Activated CD4-positive, CD25-positive, alpha-beta regulatory T cell (primary cell): ENCODE measurements at places on chromosomes 6 and 20.

DNA sequence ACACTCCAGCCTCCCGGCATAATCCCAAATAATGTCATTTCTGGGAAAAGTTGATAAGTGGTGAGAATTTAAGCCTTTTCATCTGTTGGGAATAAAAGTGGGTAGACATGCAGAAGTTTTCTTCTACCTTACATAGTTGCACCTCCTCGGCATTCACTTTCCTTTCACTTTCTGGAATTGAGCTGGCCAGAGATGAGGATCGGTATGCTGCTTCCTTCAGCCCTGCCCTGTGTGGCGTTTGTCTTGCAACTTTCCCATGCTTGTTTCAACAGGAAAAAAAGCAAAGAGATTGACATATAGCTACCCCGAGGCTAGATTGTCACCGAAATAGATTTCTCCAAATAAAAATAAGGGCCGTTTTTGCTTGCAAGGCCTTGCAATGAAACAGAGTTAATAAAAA lies 65.8 kb upstream of the JAG1 start:
- DNase-seq = no peak

- no peak for DNase-seq
These were observed 51.5 kb downstream of the CTCFL start for GRCh38 chr20:57473246-57474048.

- DNase-seq = no peak
These were observed 2.1 kb downstream of the FKBP1C start for GRCh38 chr6:63213325-63213724.

GRCh38 chr6:150347845-150348244 lies 21.0 kb upstream of the IYD start:
- no peak for DNase-seq

- no peak for DNase-seq
These were observed 58.9 kb upstream of the TRAF3IP2 start for GRCh38 chr6:111664565-111665030.

DNA sequence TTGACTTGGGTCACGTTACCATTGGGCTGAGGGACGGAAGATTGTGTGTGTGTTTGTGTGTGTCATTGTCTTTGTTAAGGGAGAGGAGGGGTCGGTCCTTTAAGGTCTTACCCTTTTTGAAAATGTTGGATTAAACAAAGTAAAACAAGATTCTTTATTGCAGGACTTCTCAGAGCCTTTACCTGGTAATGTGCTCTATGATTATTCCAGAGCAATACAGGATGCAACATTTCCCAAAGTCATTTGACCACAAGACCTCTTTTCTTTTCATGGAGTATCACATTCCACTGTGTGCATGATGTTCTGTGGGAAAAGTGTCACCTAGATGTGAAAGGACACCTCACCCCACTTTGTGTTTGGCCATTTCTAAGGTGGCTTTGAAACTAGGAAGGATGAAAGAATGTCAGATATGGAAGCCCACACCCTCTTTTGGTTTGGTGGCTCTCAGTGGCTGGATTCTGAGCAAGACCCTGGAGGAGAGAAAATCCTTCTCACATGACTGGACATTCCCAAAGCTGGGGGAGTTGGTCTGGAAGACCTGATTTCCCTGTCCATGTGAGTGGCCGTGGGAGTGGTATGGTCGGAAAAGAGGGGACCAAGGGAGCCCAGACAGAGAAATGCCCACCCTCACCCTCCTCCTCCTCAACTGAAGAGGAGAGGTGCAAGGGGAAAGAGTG lies 18.2 kb upstream of the ZNF831 start:
- DNase-seq = no peak

DNA sequence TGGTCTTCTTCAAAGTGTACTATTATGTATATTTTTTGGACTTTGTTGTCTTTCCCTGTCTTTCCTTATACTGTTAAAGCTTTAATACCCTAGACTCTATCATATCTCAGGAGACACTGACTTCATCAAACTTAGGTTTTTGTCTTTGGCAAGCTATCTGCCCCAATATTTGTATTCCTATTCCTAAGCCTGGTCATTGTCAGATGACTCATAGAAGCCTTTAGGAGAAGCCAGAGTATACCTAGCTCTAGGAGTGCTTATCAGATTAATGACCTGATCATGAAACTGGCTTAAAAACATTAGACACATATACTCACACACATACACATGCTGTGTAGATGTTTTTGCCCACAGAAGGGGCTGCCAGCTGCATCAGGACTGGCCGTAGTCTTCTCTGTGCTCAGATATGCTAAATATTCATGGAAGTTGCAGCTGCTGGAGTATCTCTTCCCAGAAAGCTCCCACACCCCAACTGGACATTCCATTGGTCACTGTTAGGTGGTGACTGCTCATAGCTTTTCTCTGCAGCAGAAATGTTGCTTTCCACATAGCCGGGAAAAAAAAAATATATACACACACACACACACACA lies 102.0 kb downstream of the ANKS1A start:
- DNase-seq = no peak

DNA sequence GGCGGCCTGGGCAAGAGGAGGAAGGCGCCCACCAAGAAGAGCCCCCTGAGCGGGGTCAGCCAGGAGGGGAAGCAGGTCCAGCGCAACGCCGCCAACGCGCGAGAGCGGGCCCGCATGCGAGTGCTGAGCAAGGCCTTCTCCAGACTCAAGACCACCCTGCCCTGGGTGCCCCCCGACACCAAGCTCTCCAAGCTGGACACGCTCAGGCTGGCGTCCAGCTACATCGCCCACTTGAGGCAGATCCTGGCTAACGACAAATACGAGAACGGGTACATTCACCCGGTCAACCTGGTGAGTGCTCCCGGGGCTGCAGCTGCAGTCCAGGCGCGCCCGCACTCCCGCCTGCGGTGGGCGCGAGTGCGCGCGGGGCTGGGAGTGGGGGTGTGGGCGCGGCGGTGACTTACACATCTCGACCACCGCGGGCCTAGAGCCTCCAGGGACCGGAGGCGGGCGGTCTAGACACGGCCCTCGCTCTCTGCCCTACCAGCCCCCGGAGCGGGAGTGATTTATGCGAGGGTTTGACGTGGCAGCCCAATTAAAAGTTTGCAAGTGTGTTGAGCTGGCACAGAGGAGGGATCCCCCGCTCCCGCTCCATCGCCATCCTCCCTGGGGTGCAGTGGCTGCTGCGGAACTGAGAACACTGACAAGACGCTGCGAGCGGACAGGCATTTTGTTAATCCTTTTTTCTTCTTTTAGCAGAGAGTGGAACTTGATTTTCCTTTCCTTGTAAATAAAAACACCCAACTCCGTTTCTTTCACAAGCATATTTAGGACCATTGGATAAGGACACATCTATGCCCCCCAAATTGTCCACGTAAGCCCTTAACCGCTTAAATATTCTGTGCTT lies 867 bp downstream of the TCF21 start:
- no peak for DNase-seq

DNA sequence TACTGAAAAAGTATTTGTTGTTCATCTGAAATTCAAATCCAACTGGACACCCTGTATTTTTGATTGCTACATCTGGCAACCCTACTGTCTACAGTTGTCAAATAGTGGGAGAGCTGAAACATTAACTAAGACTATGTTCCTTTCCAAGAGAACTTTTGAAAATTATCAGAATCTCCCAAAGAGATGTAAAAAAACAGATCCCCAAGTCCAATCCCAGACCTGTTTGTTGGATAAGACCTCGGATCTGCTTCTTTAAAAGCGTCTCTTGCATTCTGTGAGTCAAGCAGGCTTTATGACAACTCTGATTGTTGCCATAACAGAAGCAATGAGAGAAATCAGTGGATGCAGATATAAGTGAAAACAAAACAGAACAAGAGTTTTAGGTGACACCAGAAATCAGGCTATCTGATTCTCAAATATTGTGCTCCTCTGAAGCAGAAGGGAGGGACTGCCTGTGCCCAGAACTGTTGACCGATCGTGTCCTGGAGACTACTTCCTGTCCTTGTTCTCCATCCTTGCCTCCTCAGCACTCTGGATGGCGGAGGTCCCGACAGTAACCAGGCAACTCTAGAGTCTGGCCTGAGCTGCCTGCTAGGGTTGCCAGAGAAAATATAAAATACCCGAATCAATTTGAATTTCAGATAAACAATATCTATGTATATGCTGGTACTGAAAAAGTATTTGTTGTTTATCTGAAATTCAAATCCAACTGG lies 853.8 kb downstream of the MAFB start:
- DNase-seq = no peak

- DNase-seq = no peak
These were observed 657.2 kb downstream of the DHX35 start for GRCh38 chr20:39619271-39619785.

DNA sequence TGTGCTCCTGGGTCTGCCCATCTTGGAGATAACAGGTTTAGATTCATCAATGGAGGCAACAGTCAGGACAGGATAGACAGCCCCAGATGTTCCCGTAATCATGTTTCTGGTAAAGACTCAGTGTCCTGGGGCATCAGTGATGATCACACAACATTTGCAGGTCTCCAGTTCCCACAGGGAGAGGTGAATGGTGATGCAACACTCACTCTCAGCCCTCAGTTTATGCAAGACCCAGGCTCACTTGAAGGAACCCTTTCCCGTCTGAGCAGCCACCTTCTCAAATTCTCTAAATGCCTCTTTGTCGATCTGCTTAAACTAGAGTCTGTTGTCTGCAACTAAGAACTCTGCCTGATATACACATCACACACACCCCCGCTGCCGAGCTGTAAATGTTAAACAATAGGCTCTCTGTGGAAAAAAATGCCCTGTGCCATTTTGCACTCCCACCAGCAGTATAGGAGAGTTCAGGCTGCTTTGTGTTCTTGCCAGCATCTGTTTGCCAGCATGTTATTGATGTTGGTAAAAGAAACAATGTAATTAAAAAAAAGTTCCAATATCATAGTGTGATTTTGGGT lies 30.1 kb upstream of the SCP2D1 start:
- DNase-seq = no peak

- no peak for DNase-seq
These were observed 22.2 kb upstream of the VAPB start for GRCh38 chr20:58366866-58367265.

GRCh38 chr6:21100991-21101390 lies 492.6 kb upstream of the SOX4 start:
- DNase-seq = no peak

DNA sequence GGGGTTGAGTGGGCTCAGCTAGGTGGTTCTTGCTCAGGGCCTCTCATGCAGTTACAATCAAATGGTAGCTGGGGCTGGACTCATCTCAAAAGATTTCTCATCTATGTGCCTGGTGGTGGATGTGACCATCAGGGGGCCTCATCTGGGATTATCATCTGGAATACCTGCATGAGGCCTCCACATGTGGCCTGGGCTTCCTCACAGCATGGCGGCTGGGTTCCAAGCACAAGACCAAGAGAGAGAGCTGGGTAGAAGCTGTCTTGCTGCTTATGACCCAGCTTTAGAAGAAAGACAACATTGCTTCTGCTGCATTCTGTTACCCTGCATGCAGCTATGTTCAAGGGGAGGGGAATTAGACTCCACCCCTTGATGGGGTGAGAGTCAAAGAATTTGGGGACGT lies 22.5 kb downstream of the ARHGAP40 start:
- DNase-seq = no peak

DNA sequence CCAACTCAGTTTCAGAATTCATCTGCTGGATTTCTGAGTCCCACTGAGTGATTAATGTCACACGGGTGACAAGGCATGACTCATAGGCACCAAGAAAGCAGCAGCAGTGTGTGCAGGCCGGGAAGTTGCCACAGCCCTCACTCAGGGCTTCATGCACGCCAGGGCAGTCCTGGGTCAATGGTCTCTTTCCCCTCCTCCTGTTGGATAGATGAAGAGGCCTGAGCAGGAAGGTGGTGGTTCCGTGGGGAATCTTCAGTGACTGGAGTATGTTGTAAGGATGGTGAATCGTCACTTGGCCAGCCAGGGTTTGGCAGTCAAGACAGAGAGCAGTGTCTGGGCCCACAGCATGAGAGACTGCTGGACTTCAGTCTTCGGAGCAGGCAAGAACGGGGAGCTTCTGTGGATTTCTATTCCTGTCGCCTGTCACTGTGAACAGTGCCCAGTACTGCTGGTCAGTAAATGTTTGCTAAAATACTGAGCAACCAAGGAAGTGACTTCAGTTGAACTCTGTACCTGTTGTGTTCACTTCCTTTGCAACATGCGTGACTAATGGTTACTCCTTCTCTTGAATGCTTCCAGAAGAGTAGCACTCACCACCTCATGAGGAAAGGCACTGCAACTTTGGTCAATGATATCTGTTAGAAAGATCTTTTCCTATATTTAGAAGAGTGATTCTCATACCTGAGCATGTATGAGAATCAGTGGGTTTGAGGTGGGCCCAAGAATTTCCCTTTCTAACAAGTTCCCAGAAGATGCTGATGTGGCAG lies 62.0 kb upstream of the CD93 start:
- no peak for DNase-seq

DNA sequence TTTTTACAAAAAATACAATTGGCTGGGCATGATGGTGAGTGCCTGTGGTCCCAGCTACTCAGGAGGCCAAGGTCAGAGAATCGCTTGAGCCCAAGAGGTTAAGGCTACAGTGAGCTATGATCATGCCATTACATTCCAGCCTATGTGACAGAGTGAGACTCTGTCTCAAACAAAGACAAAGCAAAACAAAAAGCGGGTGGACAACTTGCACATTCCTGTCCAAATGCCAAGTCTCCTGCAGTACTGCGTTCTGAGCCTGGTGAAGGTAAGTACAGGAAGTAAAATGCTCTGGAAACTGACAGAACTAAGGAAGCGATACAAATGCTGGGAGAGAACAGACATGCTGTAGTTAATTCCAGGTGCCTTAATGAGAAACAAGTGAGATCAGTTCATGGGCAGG lies 20.4 kb upstream of the TMEM242 start:
- DNase-seq = no peak

DNA sequence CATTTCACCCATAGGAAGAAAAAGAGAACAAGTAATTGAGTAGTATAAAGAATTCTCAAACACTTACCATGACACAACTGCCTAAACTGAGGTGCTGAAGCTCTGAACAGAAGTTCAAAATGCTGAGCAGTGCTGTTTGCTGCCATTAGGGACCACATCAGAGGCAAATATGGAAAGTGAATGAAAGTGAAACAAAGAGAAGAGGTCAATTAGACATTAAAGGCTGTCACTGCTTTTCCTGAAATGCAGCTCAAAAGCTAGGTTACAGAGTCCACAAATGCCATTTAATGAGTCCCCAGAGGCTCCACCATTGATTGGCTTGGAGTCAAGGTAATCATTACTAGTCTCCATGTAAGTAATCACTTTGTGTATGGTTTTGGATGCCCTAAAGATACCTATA lies 46.1 kb downstream of the POU3F2 start:
- DNase-seq = no peak

DNA sequence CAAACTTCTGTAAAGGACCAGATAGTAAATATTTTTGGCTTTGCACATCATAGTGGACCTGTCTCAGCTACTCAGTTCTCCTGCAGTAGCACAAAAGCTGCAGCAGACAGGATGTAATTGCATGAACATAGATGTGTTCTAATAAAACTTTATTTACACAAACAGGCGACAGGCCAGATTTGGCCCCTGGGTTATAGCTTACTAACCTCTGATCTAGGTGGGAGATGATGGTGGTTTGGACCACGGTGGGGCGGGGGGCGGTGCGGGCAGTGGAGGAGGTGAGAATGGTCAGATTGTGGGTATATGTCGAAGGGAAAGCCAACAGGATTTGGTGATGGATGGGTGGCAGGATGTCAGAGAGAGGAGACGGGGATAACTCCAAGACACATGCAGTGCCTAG lies 196.3 kb downstream of the ZMYND8 start:
- no peak for DNase-seq

- DNase-seq = no peak
These were observed 115.8 kb downstream of the MANEA start for GRCh38 chr6:95693108-95693507.

- DNase-seq = no peak
These were observed 955 bp upstream of the SLC26A8 start for GRCh38 chr6:36025260-36025931.
